Muscle of arm (tissue), 14 donors: ENCODE measurements at places on chromosomes 12 and 14. TPM values are rescaled to one million over a fixed set of nuclear protein-coding genes. Genes with fewer than 3 reads are reported as not detected.

Gene SERPINA10
- 0.06 TPM for polyA plus RNA-seq

- no peak for DNase-seq
Measured at GRCh38 chr12:4506870-4507269, 31.8 kb upstream of the RAD51AP1 start.

DNA sequence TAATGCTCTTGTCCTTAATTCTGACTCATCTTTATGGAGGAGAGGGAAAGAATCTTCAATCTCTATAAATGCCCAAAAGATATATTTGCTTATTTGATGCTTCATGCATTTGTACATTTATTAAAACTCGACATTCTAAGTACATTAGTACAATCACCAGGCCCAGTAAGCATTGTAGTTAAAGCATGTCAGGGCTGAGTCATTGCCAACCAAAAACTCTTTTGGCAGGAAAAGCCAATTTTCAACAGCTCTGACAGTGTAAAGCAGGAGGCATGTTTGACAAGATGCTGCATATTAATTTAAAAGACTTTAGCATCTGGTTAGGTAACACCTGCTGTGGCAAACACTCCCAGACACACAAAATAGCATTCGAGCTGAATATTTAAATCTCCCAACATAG is 290.9 kb downstream of the PPFIA2 start:
- DNase-seq: peak; percentile 39

DNA sequence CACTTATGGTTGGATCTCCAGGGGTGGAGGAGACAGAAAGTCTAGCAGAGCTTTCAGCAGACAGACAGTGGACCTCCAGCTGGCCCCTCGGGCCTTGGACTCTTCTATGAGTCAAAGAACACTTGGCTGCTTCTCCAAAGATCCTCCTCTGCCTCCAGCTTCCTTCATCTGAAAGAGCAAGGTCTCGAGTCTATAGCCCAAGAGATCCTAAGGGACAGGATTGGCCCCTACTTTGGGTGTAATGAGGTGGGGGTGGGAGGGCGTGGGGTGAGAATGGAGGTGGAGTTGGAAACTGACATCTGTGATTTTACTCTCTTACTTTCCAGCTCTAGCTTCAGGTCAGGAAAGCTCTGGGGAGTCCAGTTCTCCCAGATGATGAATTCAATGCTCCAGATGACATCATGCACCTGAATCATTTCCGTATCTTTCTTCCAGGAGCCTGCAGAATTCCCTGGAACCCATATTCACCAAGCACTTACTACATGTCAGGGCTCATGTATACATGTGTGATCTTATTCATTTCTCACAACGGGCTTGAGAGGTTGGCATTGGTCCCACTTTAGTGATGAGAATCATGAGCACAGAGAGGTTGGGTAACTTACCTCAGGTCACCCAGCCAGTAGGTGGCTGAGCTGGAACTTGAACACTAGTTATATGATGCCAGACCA is 10.2 kb upstream of the PGF start:
- DNase-seq: no peak

Gene CPNE6
- polyA plus RNA-seq: 0.08 TPM

DNA sequence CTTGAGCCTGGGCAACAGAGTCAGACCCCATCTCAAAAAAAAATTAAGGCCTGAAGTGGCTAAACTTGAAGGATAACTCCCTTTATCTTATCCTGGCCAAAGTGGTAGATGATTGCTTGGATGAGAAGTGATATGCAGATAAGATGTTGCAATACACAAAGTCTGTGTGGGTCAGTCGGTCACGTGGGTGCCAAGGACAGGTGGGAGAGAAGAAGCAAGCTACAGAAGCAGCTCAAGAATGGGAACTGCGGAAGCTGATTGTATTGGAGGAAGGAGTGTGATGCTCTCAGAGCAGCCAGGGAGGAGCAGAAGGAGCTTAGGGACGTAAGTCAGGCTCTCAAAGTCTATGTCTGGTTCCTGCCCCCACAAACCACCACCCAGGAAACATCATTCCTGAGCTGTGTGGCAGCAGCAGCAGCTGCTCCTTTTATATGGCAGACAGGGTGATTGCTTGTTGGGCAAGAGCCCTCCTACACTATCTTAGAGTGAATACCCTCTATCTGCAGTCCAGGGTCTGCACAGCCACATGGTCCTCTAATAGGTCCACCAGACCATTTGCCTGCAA is 54.5 kb downstream of the ATP2A2 start:
- DNase-seq: no peak
